Stimulated activated CD4-positive, alpha-beta T cell treated with anti-CD3 and anti-CD28 coated beads, Interleukin-1b, Interleukin-23, amount 100 ng/mL, for 48 hours (primary cell): ENCODE measurements at places on chromosomes 1 and 21.

DNA sequence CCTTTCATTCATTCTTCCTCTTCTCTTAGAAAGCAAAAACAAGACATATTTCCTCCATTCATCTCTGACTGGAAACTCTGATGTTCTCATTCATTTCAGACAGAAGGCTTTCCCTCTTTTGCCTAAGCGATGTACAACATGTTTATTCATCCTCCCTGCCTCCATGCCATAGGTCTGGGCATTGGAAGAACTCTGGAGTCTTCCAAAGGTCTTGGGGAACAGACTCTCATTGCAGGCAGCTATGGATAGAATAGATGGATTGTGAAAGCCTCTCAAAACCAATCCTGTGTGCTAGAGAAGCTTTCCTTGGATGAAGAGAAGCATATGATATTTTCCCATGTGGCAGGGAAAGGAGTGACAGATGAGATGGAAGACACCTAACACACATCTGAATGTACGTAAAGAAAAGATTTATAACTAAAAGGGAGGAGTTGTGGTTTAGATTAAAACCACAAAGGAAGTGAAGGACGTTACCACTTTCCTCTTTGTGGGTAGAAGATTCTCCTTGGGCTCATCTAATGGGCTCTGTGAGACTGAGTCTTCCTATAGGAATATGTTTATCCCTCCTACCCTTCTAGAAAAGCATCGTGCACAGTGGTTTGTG, 38.7 kb downstream of the BCL9 start:
- no peak for DNase-seq

DNA sequence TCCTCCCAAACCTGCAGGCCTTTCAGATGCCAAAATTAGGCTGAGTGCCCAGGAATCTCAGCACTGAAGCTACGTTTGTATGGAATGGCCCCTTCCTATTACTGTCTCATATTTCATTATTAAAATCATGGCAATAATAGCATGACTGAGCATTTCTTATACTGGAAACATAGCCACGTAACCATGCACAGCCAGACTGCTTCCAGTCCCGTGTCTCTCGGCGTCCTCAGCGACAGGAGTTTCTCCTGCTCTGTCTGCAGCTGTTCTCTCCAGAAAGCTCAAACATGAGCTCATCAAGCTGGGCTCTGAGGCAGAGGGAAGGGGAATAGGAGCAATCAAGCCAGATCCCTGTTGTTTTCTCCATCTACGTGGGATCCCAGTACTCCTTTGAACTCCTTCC, 104.0 kb downstream of the CDC7 start:
- no peak for DNase-seq

DNA sequence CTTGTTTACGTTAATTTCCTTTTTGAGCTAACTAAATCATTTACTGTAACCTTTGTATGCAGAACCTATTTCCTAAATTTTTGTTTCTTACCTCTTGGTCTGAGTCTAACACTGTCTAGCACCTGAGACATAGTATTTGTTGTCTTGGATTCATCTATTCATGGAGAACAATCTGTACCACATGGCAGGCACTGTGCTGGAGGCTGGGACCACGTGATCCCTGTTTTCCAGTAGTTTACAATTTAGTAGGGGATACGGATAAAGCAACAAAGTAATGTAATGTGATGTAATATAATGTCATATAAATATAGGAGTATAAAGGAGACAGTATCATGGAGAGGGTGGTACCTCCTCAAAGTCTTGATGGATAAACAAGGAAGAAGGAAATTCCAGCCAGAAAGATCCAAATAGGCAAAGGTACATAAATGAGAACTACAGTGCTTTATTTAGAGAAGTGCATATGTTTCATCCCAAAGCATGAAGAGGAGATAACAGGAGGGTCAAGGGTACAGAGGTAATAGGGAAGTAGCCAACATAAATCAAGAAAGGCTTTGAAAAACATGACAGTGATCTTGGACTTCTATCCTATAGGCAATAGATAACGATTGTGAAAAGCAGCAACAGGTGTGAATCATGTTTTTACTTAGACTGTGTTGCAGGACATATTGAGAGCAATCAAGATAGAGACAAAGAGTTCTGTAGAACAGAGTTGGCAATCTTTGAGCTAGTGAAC, 25.9 kb upstream of the CLCA4 start:
- no peak for DNase-seq

GRCh38 chr21:28445141-28445830, 547.4 kb downstream of the LTN1 start:
- DNase-seq: no peak

- no peak for DNase-seq
Observed at GRCh38 chr1:89734442-89734841, 86.4 kb upstream of the LRRC8D start.

DNA sequence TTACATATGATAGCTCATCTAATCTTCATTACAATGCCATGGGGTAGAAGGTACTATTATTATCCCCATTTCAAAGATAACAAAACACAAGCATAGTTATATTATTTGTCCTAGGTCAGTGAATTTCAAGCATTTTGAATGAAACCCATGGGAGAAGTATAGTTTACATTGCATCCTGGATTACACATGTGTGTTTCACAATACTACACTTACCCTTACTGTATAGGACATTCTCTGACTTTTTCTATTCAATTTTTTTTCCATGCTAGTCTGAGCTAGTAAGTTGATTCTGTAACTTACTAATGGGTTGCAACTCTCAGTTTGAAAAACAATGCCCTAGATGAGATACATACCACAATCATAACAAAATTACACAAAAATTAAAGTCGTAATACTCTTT, 8.7 kb upstream of the GPX7 start:
- DNase-seq: no peak

GRCh38 chr1:169584483-169585144, 1.7 kb downstream of the F5 start:
- DNase-seq: no peak

GRCh38 chr1:175933801-175934200, 190.4 kb upstream of the TNR start:
- no peak for DNase-seq

DNA sequence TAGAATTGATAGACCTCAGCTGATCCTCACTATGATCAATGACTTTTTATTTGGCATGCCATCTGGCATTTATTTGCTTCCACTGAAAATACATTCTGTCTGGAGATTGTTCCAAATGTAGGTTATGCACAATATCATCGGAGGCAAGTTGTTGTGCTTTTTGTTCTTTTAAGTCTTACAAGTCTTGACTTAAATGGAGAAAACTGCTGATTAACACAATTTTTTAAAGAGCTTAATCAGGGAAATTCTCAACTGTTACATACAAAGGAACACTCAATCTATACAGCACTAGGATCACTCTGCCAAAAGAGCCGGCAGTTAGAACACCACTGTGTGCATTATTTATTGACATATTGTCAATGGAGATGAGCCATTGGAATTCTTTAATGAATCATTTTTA, 19.2 kb downstream of the CYYR1 start:
- no peak for DNase-seq

GRCh38 chr1:175217721-175218531, 25.4 kb upstream of the KIAA0040 start:
- DNase-seq: no peak

DNA sequence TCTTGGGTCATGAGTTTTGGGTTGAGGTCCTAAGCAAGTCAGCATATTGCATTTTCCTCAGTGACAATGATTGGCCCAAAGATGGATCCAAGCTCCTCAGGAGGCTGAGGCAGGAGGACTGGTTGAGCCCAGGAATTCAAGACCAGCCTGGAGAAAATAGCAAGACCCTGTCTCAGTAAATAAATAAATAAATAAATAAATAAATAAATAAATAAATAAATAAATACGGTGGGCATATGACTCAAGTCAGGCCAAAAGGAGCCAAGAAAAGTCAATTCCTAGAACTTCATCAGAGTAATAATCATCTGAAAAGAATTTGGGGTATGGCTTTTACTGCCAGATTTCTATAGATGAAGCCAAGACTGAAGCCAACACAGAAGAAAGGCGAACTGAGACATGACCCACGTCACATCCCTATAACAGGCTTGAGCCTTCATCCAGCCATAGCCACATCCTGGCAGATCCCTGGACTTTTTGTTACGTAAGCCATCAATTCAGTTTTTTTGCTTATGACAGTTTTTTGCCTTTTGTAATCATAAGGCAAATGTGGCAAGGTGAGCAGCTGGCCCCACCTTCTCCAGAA, 88.5 kb upstream of the NFASC start:
- DNase-seq: no peak

- DNase-seq: no peak
Observed at GRCh38 chr1:1833456-1833855, 55.2 kb upstream of the NADK start.

DNA sequence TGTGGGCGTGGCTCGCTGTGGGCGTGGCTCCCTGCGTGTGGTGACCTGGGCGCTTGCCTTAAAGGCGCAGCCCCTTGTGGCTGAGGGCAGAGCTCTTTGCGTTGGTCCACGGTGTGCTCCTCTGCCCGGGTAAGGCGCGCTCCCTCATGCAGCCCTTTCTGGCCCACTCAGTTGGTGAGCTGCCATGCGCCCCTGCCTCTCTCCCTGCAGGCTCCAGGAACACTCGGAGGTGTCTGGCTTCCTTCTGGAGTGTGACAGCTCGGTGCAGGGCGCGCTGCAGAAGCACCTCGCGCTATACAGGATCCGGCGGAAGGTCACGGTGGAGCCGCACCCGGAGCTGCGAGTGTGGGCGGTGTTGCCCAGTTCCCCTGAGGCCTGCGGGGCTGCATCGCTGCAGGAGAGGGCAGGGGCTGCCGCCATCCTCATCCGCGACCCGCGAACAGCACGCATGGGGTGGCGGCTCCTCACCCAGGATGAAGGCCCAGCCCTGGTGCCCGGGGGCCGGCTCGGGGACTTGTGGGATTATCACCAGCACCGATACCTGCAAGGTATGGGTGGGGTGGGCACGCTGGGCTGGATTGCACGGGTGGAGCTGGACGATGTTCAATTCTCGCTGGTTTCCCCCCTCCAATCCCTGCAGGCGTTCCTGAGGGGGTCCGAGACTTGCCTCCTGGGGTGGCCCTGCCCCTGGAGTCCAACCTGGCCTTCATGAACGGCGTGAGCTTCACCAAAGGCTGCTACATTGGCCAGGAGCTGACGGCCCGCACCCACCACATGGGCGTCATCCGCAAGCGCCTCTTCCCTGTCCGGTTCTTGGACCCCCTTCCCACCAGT, 9.1 kb downstream of the IBA57 start:
- peak; percentile 38 for DNase-seq

DNA sequence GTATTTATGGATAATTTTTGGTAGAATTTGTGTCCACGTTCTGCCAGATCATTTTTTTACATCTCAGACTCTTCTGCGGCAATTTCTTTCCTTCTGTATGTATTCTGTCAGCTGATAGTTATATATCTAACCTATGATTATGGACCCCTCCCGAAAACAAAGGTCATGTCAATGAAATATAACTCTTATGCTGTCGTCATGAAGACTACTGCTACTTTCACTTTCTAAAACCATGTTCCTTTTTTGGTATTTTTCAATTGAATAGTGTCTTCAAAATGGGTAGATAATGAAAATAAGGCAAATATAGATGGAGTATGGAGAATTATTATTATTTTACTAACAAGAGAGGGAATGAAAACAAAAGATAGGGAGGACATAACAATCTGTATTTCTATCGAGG, 3.2 kb downstream of the ANGPTL1 start:
- DNase-seq: no peak

GRCh38 chr1:84425150-84425896, 27.0 kb downstream of the DNASE2B start:
- DNase-seq: no peak

- peak; percentile 57 for DNase-seq
Observed at GRCh38 chr1:9455487-9456234, 83.6 kb upstream of the SLC25A33 start.

GRCh38 chr1:71116729-71117128, 35.9 kb upstream of the ZRANB2 start:
- no peak for DNase-seq
